NCI-H345 (cell line): ENCODE measurements at places on chromosomes 12 and 14.

DNA sequence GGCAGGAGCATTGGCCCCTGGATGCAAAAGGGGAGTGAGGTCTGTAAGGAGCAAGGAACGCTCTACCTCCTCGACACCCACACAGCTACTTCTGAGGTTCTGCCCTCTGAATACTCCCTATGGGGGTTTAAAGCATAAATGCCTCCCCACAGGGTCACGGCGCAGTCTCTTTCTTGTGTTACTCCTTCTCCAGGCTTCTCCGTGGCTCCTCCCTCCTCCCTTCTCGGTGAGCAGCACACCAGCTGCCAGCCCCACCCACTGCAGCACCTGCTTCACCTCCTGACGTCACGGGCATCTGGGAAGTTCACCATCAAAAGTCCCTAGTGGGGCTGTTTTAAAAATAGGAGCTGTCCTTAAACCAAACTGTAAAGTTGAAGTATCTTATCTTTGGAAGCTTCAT lies 67.3 kb downstream of the SPTB start:
- DNase-seq, result peak; percentile 88

GRCh38 chr12:47892819-47893218 lies 12.0 kb downstream of the VDR start:
- DNase-seq, result no peak

DNA sequence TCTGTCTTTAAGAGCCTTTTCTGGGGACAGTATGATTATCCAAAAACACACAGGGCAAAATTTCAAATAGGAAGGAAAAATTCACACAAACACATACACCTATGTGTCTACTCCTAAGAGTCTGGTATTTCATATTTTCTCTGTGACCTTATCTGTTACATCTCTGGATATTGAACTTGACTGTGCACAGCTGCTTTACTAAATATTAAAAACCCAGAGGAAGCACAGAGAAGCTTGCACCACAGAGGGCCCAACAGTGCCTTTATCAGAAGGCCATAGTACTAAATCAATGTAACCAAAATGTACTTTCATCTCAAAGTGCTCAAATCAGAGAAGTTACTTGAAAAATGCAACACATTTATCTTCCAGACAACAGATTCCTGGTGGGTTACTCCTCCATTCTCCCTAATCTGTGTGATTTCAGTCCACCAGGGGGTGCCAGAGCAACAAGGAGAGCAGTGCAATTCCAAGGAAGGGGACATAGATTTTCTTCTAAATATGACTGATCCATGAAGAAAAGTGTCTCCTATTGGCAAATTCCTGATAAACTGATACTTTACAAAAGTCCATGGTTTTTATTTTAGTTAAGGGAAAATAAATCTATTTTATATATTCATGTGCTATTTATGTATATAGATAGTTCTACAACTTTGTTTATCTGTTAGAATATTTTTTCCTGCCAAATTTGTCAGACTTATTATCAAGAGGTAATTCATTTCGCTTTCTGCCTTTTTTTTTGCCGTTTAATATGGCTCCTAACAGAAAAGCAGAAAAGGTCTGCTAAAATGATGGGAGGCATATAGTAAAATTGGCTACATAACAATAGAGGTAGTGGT lies 617.6 kb downstream of the LRFN5 start:
- DNase-seq, result peak; percentile 83

GRCh38 chr12:69682110-69682755 lies 16.9 kb downstream of the BEST3 start:
- DNase-seq, result no peak

DNA sequence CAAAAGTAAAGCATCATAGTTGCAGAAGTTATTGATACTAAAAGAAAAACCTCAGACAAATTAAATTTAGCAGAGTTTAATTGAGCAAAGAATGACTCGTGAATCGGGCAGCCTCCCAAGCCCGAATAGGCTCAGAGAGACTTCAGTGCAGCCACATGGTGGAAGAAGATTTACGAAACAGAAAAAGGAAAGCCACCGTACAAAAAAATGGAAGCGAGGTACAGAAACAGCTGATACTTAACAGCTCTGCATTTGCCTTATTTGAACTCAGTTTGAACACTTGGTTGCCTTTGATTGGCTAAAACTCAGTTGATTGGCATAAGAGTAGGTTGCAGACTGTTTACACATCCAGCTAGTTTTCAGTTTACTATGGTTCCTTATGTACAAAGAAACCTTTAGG lies 12.9 kb downstream of the TTC9 start:
- DNase-seq, result no peak

GRCh38 chr14:90940318-90940962 lies 120.0 kb downstream of the RPS6KA5 start:
- no peak for DNase-seq

GRCh38 chr12:130151846-130152245 lies 10.4 kb upstream of the FZD10 start:
- DNase-seq, result no peak

DNA sequence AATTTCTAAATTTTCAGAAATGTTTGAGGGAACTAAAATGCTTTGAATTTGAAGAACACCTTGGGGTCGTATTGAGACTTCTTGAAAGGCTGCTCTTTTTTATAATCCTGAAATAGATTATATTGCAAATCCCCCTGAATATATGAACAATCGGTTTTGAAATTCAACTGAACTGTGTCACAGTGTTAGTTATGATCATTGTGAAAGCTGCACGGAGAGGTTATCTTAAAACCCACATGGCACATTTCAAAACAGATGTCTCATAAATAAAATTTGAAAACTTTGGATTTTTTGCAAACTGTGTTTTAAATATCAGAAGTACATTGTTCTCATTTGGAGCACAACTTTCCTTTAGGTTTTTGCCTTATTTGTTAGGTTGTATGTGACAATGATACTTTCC lies 218.4 kb downstream of the TMEM117 start:
- DNase-seq, result no peak

DNA sequence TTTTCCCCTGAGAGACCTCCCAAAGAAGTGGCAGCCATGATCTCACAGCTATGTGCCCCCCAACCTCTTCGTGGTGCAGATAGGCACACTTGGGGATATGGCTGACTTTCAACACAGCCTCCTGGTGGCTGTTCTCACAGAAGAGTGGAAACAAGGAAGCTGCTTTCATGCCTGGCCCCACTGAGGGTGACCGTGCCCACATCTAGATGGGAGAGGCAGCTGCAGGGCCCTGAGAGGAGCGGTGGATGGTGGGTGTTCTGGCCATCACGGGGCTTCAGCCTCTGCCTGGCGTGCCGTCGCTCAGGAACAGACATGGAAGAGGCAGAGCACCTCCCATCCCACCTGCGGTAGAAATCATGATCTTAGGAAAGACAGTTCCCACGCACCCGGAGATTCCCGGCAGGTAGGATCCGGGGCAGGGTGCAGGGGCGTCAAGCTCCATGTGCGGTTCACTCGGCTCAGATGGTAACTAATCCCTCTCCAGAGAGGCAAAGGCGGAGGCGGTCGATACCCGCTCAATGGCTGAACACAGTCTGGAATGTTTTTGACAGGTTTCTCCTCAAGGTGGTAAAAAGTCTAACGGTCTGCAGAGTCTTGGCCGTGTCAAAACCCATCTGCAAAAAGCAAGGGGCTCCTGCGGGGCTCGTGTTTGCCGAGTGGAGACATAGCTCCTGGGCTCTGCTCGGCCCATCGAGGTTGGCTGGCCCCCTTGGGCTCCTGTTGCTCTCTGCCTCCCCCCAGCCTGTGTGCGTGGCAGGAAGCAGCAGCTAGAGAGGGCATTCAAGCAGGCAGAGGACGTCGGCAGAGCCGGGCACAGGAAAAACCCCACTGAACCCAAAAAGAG lies 225.2 kb upstream of the RTL1 start:
- DNase-seq, result no peak

GRCh38 chr12:10212739-10213131 lies at the start of gene GABARAPL1:
GABARAPL1 (plus strand) TSS chr12:10212877; CDS start chr12:10213130, 253 bp downstream.
- peak; percentile 81 for DNase-seq

GRCh38 chr12:25977047-25977446 lies 18.6 kb downstream of the RASSF8 start:
- no peak for DNase-seq

- no peak for DNase-seq
Measured at GRCh38 chr14:56212521-56212920, 94.3 kb downstream of the PELI2 start.

GRCh38 chr14:78950649-78951048 lies 780.5 kb downstream of the NRXN3 start:
- no peak for DNase-seq

DNA sequence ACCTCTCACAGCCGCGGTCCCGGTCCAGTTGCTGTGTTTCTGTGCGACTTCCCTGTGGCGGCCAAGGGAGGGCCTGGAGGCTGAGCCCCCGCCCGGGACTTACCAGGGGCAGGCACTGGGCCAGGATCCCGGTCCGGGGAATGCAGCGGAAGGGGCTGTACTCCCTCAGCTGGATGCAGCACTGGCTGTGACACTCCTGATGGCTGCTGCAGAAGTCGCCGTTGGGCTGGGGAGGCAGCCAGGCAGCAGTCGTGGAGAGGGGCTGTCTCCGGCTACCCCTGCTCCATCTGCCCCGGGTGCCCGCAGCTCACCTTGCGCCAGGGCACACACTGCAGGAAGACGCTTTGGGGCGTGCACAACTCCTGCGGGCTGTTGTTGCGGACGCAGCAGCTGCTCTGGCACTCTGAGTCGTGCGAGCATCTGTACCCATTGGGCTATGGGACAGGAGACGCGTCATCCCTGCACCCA lies 6.2 kb downstream of the LRCOL1 start:
- no peak for DNase-seq

- DNase-seq, result no peak
Measured at GRCh38 chr12:49537231-49537751, 1.5 kb upstream of the KCNH3 start.

DNA sequence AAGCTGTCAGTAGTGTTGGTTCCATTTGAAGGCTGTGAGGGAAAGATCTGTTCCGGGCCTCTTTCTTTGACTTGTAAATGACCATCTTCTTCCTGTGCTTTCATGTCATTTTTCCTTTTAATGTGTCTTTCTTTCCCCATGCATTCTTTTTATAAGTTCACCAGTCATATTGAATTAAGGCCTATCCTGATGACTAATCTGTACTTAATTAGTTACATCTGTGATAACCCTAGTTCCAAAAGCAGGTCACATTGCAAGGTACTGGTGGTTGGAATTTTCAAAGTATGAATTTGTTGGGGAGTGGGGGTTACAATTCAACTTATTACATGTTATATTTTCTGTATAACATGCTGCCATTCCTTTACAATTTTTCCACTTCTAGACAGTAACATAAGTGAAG lies 1642.1 kb upstream of the FLRT2 start:
- no peak for DNase-seq

DNA sequence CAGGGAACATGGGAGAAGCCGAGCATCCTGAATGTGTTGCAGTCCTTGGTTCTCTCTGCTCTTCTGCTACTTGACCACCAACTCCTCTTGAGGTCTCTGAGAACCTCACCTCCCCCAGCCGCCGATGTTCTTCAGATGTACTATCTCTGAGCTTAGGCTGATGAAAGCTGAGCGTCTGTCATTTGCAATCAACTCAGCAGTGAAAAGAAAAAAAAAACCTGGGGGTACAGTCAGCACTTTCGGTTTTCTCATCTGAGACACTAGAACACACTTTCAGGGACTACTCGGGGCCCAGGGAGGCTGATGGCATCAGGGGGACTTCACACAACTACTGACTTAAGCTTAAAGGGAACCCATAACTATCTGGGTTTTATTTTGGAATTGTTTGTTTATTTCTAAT lies 9.6 kb upstream of the FLVCR2 start:
- DNase-seq, result no peak

DNA sequence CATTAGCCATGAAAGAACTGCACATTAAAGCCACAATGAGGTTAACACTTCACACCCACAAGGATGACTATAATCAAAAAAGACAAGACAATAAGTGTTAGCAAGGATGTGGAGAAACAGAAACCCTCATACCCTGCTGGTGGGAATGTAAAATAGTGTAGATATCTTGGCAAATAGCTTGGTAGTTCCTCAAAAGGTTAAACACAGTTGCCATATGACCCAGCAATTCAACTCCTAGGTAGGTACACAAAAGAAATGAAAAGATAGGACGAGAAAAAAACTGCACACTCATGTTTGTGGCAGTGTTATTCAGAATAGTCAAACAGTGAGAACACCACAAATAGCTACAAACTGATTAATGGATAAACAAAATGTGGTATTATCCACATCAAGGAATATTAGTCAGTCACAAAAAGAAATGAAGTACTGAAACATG lies 93.5 kb downstream of the ATXN2 start:
- DNase-seq, result no peak

DNA sequence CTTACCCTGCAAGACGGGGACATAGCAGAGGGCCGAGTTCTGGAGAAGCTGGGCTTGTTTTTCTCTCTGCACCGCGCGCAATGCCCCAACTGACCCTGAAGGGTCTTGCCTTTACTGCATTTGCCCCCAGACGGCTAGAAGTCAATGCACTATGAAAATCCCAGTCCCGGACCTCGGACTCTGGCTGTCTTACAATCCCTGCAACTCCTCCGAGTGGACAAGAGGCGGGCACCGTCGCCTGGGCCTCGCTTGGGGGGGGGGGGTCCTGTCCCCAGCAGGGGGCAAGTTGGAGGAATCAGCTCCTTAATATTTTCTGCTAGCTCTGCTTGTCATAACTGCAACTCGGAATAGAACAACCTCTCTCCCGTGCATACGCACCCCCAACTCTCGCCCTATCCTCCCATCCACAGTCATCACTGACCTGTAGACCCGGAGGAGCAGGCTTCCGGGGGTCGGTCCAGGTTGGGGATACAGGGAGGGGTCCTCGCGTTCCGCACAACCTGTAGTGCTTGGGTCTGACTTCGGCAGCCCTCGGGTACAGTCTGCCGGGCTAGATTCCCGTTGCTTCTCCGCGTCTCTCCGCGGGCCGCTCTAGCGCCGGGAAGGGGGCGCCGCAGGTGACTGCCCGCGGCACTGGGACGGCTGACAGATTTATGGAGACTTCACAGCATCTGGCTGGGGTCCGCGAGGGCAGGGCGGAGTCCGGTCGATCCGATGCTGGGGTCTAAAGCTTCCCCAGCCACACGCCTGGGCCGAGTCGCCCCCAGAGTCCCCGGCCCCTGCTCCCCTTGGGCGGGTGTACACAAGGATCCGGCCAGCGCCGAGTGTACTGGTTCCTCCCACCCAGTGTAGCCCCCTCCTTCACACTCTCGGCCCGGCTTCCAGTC lies 3.3 kb upstream of the PAX9 start:
- peak; percentile 39 for DNase-seq

GRCh38 chr12:95545731-95546490 lies 5.4 kb downstream of the USP44 start:
- peak; percentile 62 for DNase-seq

DNA sequence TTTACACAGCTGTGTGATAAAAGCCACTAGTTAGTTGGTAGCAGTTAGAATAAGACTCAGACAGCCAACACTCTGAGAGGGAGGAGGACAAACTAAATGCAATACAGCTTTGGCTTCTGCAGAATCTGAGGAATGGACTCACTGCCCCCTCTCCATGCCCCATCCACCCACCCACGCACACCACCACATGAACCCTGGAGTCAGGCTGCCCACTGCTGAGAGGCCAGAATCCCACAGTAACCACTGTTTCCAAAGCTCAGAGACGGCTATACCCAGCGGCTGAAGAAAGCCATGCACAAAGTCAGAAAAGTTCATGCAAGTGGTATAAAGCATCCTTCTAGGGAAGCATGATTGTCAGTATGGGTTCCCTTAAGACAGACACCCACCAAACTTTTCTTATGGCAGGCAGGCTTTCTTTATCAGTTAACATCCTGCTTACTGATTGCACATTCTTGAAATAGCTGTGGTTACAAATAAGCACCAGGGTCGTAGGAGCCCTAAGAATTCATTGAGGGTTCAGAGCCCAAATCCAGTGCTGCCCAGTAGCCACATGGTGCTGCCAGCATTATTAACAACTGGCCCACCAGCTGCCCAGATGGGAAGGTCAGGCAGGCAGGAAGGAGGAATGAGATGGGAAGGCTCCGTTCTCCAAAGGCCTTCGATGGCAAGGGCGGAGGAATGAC lies 61.5 kb downstream of the NT5DC3 start:
- no peak for DNase-seq

- DNase-seq, result peak; percentile 77
Measured at GRCh38 chr12:14554281-14555007, 13.2 kb downstream of the PLBD1 start.
